ENCODE measurements at places on chromosomes 5 and 9.

- DNase-seq: no peak
Measured at GRCh38 chr9:114668146-114668545, 10.5 kb upstream of the TEX53 start.

- DNase-seq: no peak
Measured at GRCh38 chr5:88727705-88728313, 155.2 kb downstream of the MEF2C start.

DNA sequence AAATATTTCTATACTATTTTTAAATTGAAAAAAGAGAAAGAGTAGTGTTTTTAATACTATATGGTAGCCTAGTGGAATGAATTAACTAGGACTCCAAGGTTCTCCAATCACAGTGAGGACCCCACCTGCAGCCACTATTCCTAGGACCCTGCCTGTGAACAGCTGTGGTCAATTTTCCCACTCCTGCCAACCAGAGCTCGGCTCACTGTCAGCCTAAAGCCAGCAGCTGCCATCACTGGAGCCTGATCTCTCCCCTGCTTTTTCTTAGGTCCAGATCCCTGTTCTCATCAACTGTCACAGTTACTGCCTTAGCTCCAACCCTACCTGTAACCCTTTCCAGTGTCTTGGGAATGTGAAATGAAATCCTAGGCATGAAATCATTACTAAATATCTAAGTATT is 25.3 kb downstream of the ARSB start:
- no peak for DNase-seq

GRCh38 chr9:19754921-19755320 is 33.9 kb downstream of the SLC24A2 start:
- DNase-seq: no peak

GRCh38 chr9:133162861-133163503 is 732 bp downstream of the GBGT1 start:
- no peak for DNase-seq

All from stimulated activated CD8-positive, alpha-beta memory T cell treated with anti-CD3 and anti-CD28 coated beads, Interleukin-2, amount 100 ng/mL, for 1 hour (primary cell).